ENCODE measurements at places on chromosomes 6 and 20.

- DNase-seq: no peak
Observed at GRCh38 chr6:21823371-21823770, 229.8 kb downstream of the SOX4 start.

- DNase-seq: no peak
Observed at GRCh38 chr6:95693108-95693507, 115.8 kb downstream of the MANEA start.

GRCh38 chr6:93784794-93785693 is 365.7 kb upstream of the EPHA7 start:
- peak; percentile 73 for DNase-seq

GRCh38 chr6:25301362-25301761 is 22.2 kb downstream of the CARMIL1 start:
- DNase-seq: no peak

GRCh38 chr6:18498408-18498807 is 111.3 kb downstream of the RNF144B start:
- no peak for DNase-seq

DNA sequence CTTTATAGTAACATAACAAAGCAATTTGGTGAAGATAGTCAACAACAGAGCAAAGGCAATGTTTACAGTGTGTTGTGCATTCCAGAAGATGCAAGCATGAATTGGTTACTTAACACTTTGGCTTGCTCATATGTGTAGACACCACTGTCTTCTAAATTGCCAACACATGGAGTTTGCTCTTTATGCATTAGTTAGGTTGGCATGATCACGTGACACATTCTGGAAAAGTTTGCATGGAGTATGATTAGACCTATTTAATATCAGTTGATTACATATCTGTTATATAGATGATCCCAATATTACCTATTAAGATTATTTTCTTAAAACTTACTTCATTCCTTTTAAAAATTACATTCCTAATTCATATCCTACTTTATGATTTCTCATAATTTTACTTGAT is 197.6 kb downstream of the RIMS1 start:
- DNase-seq: no peak

DNA sequence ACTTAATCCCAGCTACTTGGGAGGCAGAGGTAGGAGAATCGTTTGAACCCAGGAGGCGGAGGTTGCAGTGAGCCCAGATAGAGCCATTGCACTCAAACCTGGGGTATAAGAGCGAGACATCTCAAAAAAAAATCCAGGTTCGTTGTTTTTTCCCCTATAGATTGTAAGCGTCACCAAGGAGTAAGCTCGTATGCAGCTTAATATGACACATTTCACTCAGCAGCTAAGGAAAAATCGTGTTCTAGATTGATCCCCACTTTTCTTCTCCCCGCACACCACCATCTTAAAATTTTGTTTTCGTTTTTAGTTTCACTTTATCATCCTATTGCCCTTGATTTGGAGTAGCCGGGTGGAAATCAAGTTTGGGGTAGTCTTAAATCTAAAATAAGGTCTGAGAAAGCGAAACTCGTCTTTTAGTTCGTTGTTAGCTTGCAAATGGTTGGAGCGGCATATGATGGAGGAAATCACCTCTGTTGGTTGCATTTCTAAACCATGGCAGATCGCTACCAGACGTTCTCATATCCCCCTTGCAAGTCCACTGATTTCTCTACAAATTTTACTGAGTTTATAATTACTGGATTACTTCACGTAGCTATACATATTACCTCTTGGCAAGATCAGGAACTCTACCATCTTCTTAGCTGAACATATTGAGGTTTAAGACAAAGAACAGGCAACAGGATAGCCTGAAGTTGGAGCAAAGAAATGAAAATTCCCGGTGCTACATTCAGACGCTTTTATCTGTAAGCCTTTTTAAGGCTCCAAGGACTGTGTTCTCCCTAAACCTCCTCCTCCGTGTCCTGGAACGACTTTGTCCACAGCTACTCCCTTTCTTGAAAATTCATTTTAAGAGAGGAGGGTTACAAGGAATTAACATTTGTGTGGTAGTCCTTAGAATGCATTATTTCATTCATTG is 91.1 kb upstream of the BTN3A2 start:
- DNase-seq: peak; percentile 60

DNA sequence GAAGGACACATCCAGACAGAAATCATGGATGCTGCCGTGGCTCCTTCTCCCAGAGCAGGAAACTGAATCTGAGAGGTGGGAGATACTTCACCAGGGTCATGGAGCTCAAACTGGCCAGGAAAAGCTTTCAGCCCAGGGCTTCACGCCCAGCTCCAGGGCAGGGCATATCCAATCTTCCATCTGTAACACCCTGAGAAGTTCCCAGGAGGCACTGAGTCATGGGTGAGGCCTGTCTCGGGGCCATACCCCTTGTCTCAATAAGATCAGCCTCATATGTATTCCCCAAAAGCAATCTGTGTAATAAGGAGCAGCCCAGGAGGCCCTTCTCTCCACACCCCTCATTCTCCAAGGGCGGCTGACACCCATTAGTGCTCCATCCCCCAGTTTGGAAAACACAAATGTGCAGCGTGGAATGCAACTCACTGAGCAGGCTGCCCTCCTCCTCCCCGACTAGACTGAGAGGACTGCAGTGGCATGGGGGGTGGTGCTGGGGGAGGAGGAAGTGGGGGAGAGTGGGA is 439.3 kb upstream of the SULF2 start:
- no peak for DNase-seq

DNA sequence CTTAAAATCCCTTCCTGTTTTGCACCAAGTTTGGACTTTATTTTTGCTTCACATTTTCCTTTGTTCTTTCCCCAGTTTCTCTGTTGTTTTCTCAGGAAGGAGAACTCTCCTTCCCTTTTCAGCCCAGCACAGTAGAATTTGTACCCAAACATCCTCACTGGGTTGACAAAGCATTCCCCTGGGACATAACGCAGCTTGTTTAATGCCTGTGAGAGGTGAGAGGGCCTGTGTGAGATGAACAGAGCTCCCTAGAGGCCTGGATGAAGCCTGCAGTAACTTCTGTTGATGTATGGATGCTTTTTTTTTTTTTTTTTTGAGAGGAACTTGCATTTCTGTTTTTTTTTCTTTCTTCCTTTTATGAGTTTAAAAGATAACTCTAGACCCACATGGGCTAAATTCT is 104.9 kb upstream of the SLC22A23 start:
- no peak for DNase-seq

DNA sequence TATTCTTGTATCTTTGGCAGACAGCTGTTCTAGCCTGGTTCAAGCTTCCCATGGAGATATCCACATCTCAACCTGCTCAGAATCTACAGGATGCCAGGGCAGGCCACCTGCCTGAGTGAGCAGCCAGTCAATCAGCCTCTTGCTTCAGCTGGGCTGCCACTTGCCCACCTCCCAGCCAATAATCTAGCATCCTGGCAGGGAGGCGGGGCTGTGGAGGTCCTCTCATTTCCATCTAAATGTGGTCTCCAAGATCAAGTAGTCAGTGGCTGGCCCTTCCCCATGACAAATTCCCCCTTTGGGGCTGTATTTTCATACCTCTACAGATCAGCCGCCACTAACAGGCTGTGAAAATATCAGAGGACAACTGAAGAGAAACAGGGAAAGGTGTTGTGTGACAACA is 33.0 kb upstream of the SPDEF start:
- DNase-seq: no peak

DNA sequence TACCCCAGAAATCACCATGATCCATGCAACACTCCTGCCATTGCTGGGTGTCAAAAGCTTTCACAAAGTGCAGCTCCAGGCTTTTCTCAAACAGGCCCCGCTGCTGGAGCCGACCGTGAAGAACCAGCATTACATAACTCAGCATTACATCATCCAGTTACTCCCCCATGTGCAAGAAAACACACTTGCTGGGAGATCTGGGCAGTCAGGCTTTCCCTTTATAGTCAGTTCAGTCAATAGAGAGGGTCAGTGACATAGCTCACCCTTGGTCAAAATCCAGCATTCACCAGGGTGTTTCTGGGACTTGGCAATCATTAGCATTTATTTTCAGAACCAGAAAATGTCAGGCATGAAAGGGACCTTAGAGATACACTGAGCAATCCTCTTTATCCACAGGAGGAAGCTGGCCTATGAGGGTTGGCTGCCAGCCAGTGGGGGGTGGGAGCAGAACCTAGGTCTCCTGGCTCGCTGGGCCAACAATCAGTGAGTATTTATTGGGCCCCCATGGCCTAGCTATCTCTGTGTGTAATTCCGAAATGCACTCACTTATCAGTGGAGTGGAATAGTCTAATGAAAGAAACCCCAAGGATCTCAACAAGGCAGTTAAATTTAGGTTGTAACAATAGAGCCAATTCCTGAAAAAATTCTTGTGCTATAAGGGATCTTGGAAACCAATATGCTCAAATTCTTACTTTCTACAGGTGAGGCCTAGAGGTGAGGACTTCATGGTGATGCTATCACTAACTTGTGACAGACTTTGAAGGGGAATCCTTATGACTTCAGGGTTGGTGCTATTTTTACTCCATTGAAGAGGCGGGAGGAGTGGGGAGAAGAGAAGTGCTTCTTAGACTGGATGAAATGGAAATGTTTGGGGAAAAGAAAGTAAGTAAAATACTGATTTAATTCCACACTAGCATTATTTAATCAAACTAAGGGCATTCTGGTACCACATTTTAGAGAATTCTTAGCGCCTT is 54.6 kb downstream of the LYRM4 start:
- peak; percentile 67 for DNase-seq

- DNase-seq: no peak
Observed at GRCh38 chr6:169589699-169590257, 112.1 kb downstream of the WDR27 start.

GRCh38 chr20:53662595-53662994 is 69.0 kb upstream of the ZNF217 start:
- no peak for DNase-seq

GRCh38 chr20:37541326-37541725 is 13.7 kb upstream of the BLCAP start:
- no peak for DNase-seq

DNA sequence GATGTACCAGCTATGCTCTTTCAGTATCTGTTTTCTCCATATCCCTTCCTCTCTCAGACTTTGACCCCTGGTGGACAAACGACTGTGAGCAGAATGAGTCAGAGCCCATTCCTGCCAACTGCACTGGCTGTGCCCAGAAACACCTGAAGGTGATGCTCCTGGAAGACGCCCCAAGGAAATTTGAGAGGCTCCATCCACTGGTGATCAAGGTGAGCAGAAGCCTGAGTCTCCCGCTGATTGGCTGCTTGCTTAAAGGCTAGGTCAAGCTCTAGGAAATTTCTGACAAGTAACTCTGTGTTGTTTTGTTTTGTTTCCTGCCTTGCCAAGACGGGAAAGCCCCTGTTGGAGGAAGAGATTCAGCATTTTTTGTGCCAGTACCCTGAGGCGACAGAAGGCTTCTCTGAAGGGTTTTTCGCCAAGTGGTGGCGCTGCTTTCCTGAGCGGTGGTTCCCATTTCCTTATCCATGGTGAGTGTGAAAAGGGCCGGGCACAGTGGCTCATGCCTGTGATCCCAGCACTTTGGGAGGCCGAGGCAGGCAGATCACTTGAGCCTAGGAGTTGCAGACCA is 28.6 kb downstream of the C6orf89 start:
- no peak for DNase-seq

DNA sequence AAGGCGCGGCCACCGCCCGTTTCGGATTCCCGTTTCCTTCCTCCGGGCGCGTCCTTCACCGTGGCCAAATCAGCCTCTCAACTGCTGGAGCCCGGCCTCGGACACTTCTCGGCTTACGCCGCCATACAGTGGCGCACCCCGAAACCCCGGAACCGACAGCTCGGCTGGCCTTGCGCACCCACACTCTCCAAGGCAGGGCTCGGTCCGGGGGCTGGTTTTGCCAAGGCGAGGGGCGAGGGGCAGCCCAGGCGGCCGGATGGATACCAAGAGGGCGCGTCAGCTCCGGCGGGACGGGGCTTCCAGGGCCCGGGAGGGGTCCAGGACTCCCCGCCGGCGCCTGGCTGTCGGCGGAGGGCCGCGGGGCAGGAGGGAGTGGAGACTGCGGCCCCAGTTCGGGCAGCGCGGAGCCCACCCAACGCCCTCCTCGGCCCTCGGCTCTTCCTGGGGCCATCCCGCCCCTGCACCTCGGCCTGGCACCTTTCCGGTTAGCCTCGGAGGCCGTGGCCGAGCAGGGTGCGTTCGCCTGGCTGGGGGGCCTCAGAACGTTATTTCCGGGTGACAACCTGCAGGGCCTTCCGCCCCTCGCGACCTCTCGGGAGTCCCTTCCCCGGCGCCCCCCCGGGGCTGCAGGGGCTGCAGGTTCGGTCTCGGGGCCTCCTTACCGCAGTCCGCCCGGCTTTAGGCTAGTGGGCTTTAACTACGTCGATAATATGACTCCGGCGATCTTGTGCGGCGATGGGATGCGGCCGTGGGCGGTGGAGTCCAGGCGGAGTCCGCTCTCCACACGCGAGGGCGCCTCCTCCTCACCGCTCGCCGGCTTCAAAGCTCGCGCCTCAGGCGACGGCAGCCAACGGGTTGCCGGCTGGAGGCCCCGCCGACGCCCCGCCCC is 697 bp upstream of the CEP43 start:
- peak; percentile 12 for DNase-seq

GRCh38 chr6:144134176-144134575 is 16.1 kb upstream of the STX11 start:
- DNase-seq: no peak

DNA sequence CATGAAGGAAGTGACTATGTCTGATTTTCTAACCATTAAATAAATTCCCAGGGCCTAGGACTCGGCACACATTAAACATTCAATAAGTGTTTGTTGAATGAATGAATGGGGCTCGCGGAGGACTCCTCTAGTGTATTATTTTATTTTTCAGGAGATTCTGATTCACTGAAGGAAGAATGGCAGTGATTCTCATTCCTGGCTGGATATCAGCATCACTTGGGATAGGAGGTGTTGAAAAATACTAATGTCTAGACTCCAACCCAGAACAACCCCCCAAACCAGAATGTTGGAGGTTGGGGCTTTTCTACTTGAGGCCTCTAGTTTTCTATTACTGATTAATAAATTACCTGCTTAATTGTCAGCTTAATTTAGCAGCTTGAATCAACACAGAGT is 195.4 kb downstream of the BTBD3 start:
- DNase-seq: no peak

GRCh38 chr6:33314515-33314942 is 651 bp upstream of the TAPBP start:
- DNase-seq: peak; percentile 77

GRCh38 chr20:16714751-16715150 is 15.1 kb upstream of the SNRPB2 start:
- peak; percentile 17 for DNase-seq

DNA sequence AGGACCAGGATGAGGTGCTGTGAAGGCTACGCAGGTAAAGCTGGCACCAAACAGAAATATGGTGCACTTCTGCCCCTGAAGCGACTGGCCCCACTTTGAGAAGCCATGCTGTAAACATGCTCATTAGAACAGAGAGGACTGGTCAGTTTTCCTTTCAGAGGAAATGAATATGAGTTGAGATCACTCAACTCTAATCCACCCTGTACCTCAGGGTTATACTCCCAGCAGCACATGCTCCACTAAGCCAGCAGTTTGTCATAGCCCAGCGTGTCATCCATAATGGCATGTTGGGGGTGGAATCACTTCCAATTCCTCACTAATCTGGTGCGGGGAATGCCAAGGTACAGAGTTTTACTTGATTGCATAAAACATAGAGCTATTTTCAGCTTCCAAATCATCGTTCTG is 98.1 kb downstream of the HIVEP2 start:
- no peak for DNase-seq
